AG09319 (cell line): ENCODE measurements at places on chromosomes 3 and 15.

DNA sequence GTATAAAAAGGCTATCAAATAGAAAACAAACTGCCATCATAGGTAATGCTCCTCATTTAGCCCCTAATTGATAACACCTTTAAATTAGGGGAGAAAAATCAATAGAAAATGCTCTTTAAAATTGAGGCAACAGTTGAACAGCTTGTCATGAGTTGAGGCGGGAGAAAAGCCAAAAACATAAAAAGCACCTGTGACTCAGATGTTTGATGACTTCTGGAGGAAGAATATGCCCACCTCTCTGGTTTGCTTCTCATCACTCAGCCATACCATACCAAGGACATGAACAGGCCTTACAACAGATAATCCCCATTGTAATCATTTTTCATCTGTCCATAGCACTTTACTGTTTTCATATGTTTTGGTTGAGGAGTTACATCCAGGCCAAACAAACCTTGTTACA is 246.0 kb downstream of the MYRIP start:
- no peak for DNase-seq

GRCh38 chr3:9105421-9105820 is 142.1 kb upstream of the RAD18 start:
- DNase-seq = no peak

GRCh38 chr3:24496529-24497482 is 2.2 kb upstream of the THRB start:
- peak; percentile 60 for DNase-seq

- no peak for DNase-seq
These were observed 1108.5 kb upstream of the EPHA6 start for GRCh38 chr3:95705786-95706418.

GRCh38 chr15:42144841-42145375 is 11.5 kb downstream of the PLA2G4F start:
- DNase-seq = no peak

- DNase-seq = peak; percentile 19
These were observed 216.1 kb downstream of the MTHFS start for GRCh38 chr15:79680720-79681119.

- no peak for DNase-seq
These were observed 292.8 kb downstream of the BCHE start for GRCh38 chr3:165544432-165544831.

DNA sequence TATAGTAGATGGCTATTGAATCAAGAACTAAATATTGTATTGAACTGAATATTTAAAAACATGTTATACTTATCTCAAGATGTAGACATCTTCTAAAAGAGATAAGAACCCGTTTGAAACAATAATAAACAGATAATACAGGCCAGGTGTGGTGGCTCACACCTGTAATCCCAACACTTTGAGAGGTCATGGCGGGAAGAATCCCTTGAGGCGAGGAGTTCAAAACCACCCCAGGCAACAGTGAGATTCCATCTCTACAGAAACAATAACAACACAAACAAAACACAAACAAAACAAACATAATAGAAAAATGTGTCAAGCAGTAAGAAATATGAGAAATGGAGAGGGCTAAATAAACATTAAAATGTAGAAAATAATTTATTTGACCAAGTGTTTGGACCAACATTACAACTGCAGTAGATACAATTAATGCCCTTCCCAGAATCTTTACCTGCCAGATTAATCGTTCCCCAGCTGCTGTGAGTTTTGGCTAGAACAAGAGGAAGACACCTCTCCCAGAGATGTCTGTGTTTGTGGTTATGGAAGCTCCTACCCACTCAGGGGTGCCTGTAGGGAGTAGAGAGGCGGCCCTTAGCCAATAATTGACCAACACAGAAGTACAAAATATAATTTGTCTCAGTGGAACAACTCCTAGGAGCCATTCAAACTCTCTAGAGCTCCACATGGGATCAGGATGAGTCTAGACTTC is 111.9 kb upstream of the AGTR1 start:
- DNase-seq = no peak

GRCh38 chr15:78855746-78856145 is 16.9 kb upstream of the MORF4L1 start:
- DNase-seq = peak; percentile 54

DNA sequence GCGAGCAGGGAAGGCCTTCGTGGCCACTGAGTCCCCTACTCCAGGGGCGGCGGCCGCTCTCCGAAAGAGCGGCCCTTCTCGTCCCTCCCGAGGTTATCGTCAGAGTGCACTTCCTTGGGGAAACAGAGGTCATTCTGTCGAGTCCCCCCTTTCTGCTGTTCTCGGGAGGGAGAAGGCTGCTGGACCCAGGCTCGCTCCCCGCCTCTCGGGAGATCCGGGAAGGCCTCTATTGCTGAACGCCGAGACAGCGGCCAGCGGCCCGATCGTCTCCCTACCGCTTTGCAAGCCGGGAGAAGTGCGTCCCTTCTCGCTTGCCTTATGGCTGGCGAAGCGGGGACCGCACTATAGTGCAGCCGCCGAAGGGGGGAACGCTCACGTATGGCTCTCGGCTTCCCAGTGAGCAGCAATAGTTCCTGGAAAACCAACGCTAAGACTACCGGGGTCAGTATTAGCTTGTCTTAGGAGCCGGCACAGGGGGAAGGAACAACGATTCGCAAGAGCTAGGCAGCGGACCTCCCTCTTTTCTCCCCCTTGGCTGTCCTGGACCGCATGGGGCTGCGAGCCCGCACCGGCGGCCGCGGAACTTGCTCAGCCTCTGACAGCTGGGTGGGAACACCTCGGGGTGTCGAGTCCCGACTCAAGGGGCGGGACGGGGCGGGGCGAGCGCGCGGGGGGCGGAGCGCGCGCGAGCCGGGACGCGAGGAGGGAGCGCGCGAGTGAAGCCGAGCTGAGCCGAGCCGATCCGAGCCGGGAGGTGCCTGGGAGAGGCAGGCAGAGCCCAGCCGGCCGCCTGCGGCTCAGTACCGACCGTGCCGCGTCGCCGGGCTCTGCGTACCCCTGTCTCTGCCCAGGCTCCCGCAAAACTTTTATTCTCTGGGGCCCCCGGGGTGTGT is 930 bp upstream of the PPM1L start:
- peak; percentile 80 for DNase-seq

- DNase-seq = no peak
These were observed 171.1 kb downstream of the P3H2 start for GRCh38 chr3:189949580-189949979.

- DNase-seq = no peak
These were observed 16.3 kb downstream of the ARL8B start for GRCh38 chr3:5138214-5138981.

DNA sequence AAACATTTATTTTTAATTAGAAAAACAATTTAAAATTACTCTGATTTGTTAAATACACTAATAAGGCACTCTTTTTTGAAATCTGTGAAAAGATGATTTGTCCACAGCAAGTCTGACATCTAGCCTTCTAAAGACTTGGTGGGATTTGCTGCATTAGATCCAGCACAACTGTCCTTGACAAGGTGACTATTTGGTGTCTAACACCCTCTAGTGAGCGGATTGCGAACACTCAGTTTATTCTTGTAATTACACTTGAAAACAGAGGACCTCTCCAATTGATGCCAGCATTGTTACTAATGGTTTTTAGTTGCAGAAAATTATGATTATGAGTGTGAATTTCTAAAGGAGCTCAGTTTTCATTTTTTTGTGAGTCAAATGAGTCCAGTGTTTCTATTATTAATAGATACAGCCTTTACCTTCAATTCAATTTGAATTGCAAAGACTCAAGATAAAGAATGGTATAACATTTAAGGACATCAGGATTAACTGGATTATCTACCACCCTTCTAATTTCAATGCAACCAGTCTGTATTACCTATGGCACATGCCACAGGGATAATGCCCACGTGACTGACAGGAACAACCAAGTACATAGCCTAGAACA is 29.7 kb upstream of the STRIT1 start:
- DNase-seq = peak; percentile 69

GRCh38 chr15:29686079-29686425 is 136.2 kb downstream of the TJP1 start:
- DNase-seq = no peak

DNA sequence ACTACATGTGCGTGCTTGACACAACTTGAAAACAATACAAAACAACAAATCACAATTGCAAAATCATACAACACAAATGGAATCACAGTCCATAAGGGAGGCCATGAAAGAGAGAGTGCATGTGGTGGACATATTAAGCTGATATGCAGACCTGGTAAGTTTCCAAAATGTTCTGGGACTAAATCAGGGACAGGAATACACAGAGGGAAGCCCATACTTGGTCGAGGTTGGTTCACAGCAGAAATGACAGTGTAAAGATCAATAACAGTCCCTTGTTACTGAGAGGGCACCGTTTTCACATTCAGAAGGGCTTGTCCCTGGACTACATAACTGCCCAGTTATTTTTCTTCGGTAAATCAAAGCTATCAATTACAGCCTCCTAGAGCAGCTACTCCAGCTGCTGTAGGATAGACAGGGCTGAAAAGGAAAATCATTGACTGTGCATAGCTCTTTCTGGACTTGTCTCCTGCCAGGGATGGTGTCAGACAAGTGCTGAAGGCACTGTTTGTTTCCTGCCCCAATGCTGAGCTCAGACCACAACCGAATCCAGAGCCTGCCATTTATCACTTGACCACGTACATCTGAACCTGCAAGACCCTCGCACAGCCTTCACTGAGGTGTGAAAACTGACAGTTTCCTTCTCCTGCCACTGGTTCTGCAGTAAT is 79.5 kb upstream of the KCNMB2 start:
- DNase-seq = no peak

- DNase-seq = no peak
These were observed 121.1 kb upstream of the GOLIM4 start for GRCh38 chr3:168216851-168217250.

DNA sequence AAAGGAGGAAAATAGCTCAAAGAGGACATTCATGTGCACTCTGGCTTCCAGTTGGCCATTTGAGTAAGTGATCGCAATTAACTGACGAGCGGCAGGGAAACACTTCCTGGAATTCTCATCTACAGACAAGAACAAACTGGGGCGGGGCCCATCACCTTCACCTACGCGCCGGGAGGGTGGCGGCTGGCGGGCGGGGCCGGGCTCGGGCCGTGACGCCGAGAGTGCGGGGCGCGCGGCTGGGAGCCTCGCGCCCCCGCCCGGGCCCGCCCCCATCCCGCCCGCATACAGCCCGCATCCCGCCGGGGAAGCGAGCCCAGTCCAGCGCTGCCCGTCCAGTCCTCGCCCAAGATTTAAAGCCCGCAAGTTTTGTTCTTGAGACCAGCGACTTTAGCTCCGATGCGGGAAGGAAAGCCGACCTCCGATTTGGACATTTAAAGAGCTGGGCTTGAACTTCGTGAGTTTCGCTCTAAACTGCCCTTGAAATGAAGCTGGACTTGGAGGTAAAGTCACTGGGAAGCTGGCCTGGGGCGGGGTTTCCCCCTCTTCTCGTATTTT is at the start of gene B3GNT5:
B3GNT5 (plus strand) TSS at position 281 of the 555 bp plus-strand sequence. CDS start 16,546 bp downstream, outside the sequence.
- DNase-seq = no peak

- no peak for DNase-seq
These were observed 515 bp downstream of the ADAM10 start for GRCh38 chr15:58748852-58749531.

GRCh38 chr3:144106970-144107369 is 135.3 kb downstream of the DIPK2A start:
- DNase-seq = no peak

GRCh38 chr3:132256989-132257388 is 60.2 kb upstream of the ACP3 start:
- DNase-seq = peak; percentile 24

- no peak for DNase-seq
These were observed 545.5 kb upstream of the MDFIC2 start for GRCh38 chr3:70857916-70858315.

- DNase-seq = peak; percentile 23
These were observed 352.0 kb upstream of the COL8A1 start for GRCh38 chr3:99286266-99286845.

DNA sequence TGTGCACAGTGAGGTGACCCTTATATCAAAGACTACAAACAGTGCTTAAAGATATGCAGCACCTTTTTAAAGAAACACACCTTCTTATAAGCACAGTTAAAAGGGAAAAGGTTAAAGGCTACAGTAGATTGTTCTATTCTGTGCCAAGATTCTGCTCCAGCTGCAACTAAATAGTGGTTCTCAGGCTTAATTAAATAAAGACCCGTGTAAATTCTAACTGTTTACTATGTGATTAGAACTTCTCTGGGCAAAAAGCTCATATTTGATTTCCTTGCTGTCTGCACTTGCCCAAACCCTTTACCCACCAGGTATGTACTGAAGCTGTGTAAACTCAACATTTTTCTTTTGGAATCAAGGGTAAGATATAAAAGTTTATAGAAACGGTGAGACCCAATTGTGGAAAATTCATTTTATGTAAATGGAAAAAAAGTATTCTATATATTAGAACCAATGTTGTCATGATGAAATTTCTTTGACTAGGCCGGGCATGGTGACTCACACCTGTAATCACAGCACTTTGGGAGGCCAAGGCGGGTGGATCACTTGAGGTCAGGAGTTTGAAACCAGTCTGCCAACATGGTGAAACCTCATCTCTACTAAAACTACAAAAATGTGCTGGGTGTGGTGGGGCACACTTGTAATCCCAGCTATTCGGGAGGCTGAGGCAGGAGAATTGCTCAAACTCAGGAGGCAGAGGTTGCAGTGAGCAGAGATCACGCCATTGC is 230.6 kb downstream of the MECOM start:
- no peak for DNase-seq

GRCh38 chr3:124885466-124886167 is 1.5 kb downstream of the ITGB5 start:
- DNase-seq = no peak

DNA sequence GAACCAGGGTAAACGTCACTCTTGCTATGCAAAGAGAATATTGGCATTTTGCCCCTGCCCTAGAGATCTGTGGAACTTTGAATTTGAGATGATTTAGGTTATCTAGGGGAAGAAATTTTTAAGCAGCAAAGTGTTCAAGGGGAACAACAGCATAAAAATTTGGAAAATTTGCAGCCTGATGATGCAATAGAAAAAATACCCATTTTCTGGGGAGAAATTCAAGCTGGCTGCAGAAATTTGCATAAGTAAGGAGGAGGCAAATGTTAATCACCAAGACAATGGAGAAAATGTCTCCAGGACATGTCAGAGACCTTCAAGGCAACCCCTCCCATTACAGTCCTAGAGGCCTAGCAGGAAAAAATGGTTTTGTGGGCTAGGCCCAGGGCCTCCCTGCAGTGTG is 4.4 kb upstream of the RPL32 start:
- DNase-seq = no peak

GRCh38 chr15:40285554-40286011 is 2.7 kb upstream of the ANKRD63 start:
- DNase-seq = no peak

DNA sequence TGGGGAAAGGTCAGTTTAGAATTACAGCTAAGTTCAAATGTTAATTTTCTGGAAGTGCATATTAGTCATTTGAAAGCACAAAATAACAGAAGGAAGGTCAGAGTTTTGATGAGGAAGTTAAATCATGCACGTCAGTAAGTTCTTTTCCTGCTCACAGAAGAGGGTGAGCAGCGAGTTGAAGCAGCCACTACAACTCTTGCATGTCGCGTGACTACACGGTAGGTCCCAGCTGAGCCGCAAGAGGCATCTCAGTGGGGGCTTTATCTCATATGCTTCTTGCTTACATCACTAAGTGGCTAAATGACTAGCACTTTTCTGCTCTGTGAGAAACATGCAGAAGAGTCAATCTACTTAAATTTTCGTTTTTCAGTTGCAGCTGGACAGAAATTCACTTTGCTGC is 21.3 kb upstream of the SEC62 start:
- no peak for DNase-seq
